ENCODE measurements at places on chromosomes 2 and 18. TPM values are rescaled to one million over a fixed set of nuclear protein-coding genes. Genes with fewer than 3 reads are reported as not detected.

C1QL2 gene
- total RNA-seq: not detected

KLF7 gene
- 28.1 TPM for total RNA-seq

COL3A1 gene
- total RNA-seq: 3,024 TPM

LRP2 gene
- total RNA-seq: under 0.01 TPM

RBM44 gene
- 0.97 TPM for total RNA-seq

CIB4 gene
- not detected for total RNA-seq

LIMS2 gene
- 28.9 TPM for total RNA-seq

CXCR1 gene
- total RNA-seq: not detected

ANKRD62 gene
- total RNA-seq: not detected

RAB17 gene
- total RNA-seq: 0.43 TPM

IL18R1 gene
- 0.64 TPM for total RNA-seq

TMEM169 gene
- 0.43 TPM for total RNA-seq

RABL2A gene
- total RNA-seq: 7.8 TPM

WDFY1 gene
- total RNA-seq: 152 TPM

COX5B gene
- 304 TPM for total RNA-seq

CFAP65 gene
- not detected for total RNA-seq

MARCO gene
- total RNA-seq: not detected

MYCN gene
- 0.32 TPM for total RNA-seq

SERPINB4 gene
- total RNA-seq: not detected

TCF23 gene
- not detected for total RNA-seq

PIKFYVE gene
- 46.6 TPM for total RNA-seq

ORC2 gene
- total RNA-seq: 22.5 TPM

OR6B2 gene
- total RNA-seq: not detected

APCDD1 gene
- total RNA-seq: 3.5 TPM

ZNF396 gene
- 1.3 TPM for total RNA-seq

ALPG gene
- total RNA-seq: not detected

RAB27B gene
- total RNA-seq: 3.9 TPM

SERPINB2 gene
- total RNA-seq: 22.9 TPM

POTEJ gene
- not detected for total RNA-seq

COBLL1 gene
- total RNA-seq: 13.4 TPM

STRN gene
- 16.4 TPM for total RNA-seq

TIMM21 gene
- total RNA-seq: 20.7 TPM

RANBP2 gene
- total RNA-seq: 71.8 TPM

VIT gene
- not detected for total RNA-seq

SP140 gene
- total RNA-seq: 0.97 TPM

RBKS gene
- total RNA-seq: 1.3 TPM

NAT8 gene
- not detected for total RNA-seq

TMEM200C gene
- not detected for total RNA-seq

IER3IP1 gene
- 24.5 TPM for total RNA-seq

FBXO41 gene
- 1.6 TPM for total RNA-seq

LYG2 gene
- total RNA-seq: not detected

TWIST2 gene
- total RNA-seq: 58.7 TPM

C2orf66 gene
- total RNA-seq: not detected

CCDC121 gene
- total RNA-seq: 1.9 TPM

SLC8A1 gene
- 98.9 TPM for total RNA-seq

KCNK3 gene
- total RNA-seq: under 0.01 TPM

Data from fibroblast of villous mesenchyme (primary cell).